ENCODE measurements at places on chromosomes 2 and 18.

DNA sequence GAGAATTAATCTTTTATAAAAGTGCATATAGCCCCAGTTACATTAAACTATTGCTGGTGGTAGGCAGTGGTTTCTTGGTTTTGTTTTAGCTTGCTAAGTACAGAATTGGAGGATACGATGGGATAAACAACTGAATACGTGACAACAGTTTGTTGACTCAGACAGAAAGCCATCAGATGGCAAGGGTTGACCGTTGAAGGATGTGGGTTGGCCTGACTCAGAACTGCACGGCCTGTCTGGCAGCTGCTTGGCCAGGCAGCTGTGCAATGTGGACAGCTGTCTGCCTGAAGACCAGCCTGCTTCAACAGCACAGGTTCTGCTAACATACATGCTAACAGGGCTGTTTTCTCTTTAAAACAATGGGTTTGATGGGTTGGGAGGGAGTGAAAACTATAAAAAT is 46.6 kb downstream of the PRKRA start:
- peak; percentile 35 for DNase-seq

GRCh38 chr2:27320958-27321543 is 1.8 kb downstream of the MPV17 start:
- DNase-seq: peak; percentile 97

DNA sequence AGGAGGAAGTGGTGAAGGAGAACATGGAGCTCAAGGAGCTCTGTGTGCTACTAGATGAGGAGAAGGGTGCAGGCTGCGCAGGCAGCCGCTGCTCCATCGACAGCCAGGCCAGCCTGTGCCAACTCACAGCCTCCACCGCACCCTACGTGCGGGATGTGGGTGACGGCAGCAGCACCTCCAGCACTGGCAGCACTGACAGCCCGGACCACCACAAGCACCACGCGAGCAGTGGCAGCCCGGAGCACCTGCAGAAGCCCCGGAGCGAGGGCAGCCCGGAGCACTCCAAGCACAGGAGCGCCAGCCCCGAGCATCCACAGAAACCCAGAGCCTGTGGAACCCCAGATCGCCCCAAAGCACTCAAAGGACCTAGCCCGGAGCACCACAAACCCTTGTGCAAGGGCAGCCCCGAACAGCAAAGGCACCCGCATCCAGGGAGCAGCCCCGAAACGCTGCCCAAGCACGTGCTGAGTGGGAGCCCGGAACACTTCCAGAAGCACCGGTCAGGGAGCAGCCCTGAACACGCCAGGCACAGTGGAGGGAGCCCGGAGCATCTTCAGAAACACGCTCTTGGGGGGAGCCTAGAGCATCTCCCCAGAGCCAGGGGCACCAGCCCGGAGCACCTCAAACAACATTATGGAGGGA is 9.0 kb downstream of the CCDC85A start:
- DNase-seq: no peak

- no peak for DNase-seq
Observed at GRCh38 chr18:34643989-34644388, 66.1 kb upstream of the DTNA start.

DNA sequence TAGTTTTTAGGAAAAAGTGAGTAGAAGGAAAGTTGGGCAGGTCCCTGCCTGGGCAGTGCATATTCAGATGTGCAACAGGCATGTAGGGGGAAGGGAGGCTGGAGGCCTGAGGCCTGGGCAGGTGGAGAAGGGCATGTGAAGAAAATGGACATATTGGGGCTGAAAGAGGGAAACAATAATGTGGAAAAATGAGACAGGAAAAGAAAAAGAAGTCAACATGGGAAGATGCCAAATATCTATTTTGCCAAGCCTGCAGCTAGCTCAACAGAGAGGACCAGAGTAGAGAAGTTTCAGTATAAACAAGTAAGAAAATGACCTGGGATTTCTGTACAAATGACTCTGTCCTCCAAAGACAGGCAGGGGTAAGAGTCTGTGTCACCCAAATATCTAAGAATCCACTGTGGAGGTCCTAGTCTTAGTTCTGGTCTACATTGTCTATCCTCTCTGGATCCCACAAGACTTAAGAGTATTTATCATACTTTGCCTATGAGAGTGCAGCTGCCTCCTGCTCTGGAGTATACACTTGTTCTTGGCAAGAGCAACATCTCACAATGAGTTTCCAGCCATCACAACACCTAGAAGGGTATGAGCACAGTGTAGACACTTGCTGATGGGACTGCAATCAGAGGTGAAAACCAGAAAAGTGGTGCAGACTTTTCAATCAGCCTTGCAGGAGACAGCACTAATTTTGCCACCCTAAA is 80.2 kb downstream of the CLHC1 start:
- no peak for DNase-seq

GRCh38 chr2:130963196-130963848 is 126.6 kb downstream of the ARHGEF4 start:
- no peak for DNase-seq

GRCh38 chr2:88628571-88628939 is 1.3 kb upstream of the EIF2AK3 start:
- DNase-seq: no peak

GRCh38 chr2:234300932-234301823 is 195.7 kb downstream of the ARL4C start:
- DNase-seq: no peak

GRCh38 chr2:185880396-185880795 is 141.8 kb downstream of the FSIP2 start:
- DNase-seq: no peak

DNA sequence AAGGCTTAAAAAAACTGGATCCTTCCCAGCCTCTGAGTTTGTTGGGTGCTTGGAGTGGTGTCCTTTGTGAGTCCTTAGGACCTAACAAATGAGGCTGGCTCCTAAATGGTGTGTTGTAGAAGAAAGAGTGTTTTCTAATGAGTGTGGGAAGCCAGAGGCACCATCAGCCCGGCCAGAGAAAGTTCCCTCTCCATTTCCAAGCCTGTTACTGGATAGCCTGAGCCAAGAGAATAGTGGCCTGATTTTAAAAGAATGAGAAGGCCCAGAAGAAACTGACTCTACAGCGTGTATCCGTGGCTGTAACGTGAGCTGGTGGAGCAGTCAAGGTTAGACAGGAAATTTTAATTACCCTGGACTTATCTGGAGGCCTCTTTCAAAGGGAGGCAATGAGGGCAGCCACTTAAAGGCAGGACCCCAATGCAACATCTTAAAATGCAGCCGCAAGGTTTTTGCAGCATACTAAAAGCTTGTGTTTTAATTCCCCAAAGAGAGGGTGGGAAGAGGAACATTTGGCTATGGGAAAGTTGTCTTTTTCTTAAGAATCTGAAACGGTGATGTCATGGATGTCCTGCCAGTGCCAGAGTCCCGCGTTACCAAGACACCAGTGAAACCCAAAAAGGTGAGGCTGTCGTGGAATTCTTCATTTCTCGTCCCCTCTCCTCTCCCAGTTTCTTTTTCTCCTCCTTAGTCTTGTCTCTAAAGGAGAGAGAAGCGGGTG is 4.6 kb downstream of the EFHD1 start:
- no peak for DNase-seq

- DNase-seq: peak; percentile 77
Observed at GRCh38 chr2:127770973-127771735, 39.8 kb downstream of the WDR33 start.

GRCh38 chr18:9831036-9831722 is 54.6 kb upstream of the TXNDC2 start:
- no peak for DNase-seq

Measured in fibroblast of skin of right quadriceps (primary cell).